ENCODE measurements at places on chromosomes 3 and 15.

DNA sequence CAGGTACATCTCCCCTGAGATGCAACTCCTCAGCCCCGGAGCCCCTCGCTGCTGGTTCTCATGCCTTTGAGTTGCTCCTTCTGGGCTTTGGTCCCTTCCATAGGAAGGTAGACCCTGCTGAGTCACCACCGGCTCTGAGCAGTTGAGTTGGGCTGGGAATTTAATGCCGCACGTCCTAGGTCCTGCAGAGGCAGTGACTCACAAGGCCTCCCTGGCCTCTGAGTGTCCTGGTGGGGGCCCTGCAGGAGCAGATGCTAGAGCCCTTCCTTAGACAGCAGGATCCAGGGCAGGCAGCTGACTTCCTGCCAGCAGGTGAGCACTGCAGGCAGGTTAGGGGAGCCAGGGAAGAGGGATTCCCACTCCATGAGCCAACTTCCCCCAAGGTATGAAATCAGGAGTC lies 5.5 kb upstream of the NTRK3 start:
- no peak for DNase-seq

DNA sequence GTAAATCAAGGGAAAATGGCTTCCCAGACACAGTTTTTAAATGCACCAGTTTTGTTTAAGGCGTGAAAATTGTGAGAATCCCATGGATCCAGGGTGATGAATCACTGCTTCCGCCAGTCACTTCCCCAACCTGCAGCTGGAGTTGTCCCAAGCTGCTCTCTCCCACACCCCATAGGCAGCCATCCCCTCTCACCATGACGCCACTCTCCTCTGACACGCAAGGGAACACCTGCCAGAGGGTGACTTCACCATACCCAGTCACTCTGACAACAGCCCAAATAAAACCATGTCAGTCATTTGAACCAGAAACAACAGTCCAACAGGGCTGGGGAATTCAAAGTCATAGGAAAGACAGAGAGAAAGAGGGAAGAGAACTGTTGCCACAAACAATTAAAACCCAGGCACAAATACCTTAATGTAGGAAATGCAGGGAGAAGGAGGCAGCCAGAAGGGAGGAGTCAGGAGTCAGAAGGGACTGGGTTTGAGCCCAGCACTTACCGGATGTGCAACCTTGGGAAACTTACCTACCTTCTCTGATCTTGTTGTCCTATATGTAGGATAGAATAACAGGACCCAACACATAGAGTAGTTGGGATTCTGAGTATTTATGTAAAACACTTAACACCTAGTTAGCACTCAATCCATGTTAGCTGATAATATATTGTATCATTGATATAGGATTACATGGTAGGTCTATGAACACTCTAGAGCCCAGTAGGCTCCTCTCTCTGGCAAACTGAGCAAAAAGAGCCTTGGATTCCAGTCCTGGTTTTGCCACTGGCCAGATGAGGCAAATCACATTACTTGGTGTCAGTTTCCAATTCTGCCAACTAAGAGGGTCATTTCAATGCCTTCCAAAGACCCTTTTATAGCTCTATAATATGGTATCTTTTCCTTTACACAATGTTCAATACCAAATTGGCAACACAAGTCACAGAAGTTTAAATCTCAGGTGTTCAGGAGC lies 326.3 kb upstream of the ICE2 start:
- DNase-seq = no peak

- DNase-seq = no peak
Measured at GRCh38 chr15:26325495-26325894, 447.4 kb downstream of the GABRB3 start.

DNA sequence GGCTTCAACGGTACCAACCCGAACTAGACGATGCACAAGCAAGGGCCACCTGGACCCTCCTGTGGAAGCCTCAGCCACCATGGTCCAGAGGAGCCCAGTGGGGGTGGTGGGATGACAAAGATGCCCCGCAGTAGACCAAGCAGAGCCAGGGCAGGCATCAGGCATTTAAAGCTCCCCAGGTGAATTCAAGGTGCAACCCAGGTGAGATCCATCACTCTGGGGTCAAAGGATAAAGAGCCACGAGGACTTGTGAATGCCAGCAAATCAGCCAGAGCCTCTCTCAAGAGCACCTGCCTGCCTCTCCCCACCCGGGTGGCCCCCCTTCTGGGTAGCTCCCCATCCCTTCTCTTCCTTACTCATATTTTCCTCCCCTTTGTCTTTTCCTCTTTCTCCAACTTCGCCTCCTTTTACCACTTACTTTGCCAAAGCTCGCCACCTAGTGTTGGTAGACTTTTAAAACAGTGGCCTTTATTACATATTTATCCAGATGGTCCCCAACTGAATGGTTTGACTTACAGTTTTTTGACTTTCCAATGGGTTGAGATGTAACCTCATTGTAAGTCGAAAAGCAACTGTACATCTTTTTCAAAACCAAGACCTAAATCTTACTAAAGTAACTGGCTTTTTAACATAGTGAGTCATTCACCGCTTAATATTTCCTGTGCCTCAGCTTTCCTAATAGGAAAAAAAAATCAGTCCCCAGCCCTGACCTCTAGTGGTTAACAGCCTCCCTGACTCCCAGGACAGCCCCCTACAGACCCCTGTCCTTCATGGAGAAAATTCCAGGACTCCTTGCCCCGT lies 18.8 kb downstream of the PLA2G4F start:
- no peak for DNase-seq

DNA sequence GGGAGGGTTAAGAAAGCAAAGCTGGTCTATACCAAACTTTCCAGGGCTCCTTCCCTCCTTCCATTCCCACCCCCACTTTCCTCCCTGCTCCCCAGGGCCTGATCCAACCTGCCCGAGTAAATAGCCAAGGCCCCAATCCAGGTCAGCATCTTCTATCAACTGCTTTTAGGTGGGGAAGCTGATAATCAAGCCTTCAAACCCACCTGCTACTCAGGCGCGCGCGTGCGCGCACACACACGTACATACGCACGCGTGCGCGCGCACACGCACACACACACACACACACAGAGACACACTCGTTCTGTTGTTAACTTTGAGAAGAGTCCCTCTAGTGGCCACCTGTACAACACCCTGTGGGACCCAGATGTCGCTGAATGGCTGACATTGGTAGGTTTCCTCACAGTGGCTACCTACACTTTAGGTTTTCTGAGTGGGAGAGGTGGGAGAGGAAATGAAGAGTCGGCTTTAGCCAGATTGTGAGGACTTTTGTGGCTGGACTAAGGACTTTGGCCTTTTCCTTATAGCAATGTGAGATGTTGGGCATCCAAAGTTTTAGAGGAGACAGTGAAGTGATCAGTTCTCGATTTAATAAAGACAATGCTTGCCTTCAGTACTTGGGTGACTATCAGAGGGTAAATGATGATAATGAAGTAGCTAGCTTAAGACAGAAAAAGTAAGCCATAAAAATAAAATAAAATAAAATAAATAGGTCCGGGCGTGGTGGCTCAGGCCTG lies 179.9 kb upstream of the C2CD4B start:
- DNase-seq = peak; percentile 17

DNA sequence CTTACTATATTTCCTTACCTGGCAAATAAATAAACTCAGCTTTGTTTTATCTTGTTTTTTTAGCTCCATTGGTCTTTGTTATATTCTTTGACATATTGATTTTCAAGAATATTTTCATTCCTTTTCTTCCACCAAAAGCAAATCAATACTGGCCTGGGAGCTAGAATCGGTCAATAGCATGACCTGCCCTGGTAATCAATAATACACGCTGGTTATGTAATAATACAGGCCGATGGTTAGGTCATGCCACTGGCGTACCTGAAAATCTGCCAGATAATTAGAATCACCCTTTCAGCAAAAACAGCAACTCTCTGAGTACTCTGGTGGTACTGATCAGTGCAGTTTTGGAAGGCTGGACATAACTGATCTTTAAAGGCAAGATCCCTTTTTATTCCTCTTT lies 39.9 kb downstream of the PEAK1 start:
- no peak for DNase-seq

DNA sequence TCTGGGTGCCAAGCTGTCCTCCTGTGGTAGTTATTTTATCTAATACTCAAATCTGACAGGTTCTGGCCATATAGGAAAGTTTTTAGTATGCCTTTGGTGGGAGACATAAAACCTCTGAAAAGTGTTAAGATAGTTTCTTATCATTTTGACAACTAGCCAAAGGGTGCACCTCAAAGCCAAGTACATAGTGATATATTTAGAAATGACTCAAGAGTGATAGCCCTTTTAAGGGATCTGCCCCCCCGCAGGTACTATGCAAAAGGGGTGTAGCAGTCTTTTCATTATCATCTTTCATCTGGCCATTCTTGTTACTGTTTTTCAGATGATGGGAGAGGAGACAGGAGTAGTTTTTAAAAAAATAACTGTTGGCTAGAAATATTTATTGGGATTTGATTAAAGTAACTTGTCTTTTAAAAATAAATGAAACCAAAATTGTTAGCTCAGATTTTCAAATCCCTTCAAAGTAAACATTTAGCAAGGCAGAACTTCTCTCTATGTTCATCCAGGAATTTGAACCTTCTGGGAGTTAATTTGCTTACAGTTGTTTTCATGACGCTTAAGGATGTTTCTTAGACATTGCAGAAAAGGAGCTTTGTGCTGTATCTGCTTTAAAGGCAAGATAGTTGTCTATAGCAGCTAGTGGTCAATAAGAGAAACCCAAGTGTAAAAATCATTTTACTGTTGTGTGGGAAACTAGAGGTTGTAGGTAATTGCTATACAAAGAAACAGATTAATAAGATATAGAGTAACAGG lies 5.1 kb downstream of the PHLDB2 start:
- DNase-seq = no peak

DNA sequence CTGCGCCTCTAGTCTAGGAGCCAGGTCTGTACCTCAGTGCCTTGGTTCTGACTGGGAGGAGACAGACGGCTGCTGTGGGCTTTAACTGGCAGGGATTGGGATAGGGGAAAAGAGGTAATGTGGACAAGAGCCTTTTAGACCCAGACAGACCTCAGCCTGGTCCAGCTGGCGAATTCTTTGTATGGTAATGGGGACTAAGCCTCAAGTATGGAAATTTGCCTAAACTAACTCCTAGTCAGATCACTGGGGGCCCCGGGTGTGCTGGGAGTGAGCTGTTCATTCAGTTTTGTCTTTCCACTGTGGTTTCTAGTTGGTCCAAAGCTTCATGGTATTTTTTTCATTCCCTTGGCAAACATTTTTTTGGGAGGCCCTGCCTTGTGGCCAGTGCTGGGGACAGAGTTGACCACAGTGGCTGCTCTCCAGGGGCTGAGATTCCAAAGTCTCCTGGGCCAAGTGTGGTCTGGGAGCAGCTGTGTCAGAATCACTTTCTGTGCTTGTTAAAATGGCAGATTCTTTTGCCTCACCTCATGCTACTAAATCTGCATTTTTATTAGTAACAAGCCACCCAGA lies 261.4 kb upstream of the C2CD4B start:
- DNase-seq = no peak

GRCh38 chr15:63165166-63165859 lies 8.0 kb upstream of the RPS27L start:
- DNase-seq = no peak

DNA sequence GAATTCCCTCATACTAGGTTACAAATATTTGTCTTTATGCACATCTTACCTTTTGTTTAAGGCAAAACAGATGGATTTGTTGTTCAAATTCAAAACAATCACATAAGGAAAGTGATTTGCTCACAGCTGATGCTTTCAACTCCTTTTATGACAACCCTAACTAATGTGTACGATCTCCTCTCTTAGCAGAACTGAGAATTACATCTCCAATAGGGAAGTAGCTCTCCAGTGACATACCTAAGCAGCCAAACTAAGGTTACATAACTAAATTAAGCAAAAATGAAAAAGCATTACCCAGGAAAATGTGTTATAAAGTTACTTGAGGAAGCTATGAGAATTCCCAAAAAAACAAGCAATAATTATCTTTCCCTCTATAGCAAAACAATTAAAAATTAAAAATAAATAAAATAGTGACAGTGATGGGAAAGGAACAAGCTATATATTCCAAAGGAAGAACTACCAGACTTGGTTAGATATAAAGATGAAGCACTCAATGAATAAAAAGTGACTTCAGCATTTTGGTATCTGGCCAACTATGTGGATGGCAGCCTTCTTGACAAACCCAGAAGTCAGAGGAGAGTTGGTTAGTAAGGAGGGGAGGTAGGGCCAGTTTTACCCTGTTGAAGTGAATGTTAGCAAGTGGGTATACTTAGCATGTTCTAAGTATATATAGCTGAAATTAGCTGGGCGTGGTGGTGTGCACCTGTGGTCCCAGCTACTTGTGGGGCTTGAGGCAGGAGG lies 32.4 kb downstream of the PEAK1 start:
- DNase-seq = no peak

- no peak for DNase-seq
Measured at GRCh38 chr3:19154693-19155250, 6.5 kb downstream of the KCNH8 start.

DNA sequence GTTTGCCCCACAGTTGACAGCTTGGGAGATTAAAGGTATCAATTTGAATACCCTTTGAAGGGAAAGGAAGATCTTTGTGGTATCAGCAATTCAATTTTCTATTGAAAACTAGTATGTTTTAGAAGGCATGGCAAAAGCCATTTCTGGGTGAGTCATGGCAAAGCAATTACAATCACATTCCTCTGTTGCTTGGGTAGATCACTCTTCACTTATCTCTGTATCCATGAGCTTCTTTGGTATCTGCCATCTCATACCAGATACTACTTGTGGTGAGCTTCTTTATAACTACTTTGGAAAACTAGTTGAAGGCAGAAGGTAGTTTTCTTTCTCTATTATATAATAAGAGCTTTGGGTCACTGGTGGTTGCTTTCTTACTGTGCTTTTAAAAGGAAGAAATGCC lies 28.3 kb upstream of the LSAMP start:
- no peak for DNase-seq

- DNase-seq = no peak
Measured at GRCh38 chr3:118097226-118097625, 937.4 kb downstream of the IGSF11 start.

DNA sequence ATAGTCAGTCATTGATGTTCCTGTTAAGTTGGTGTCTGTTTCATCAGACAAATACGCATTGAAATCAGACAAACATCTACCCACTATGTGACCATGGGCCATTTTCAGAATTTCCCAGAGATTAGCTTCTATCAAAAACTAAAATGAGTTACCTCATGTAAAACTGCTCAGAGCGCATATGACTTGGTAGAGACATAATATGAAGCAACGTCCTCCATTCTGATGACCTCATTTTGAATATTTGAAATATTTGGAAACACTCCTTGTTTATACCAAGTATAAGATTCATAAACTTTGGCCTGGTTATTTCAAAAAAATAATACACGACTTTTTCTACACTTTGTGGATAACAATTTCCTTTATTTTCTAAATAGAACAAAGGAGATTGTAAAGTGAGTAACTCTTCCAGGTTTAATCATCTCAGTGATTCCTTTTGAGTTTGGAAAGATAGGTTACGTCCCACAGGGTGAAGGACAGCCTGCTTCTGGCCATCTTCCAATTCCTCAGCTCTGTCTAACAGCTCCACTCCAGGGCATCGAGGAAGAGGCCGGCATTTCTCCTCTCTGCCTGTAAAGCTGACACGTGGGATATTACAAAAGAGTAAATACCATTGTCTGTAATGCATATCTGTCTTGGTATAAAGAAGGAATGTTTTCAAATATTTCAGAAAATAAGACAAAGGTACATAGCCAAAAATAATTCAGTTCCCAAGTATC lies 122.6 kb downstream of the CADM2 start:
- DNase-seq = no peak

GRCh38 chr3:97687734-97688133 lies 76.8 kb upstream of the ARL6 start:
- DNase-seq = no peak

GRCh38 chr3:72597756-72598195 lies 250.5 kb downstream of the SHQ1 start:
- no peak for DNase-seq
